ENCODE measurements at places on chromosomes 12 and 14.

DNA sequence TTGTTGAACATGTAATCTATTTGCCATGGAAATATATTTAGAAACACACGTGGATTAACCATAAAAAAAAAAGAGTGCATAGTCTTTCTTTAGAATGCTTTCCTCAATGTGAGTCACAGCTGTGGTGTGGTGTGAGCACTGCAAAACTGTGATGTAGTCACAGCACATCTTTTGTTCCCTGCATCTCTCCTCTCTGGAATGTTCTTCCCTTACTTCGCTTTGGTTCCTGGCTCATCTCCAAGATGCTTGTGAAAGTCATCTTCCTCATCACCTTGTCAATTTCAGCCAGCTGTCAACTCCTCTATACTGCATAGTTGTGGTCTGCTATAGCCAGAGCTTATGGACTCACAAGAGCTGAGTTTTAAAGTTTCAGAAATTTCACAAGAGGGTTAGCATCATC is 60.2 kb downstream of the STAB2 start:
- no peak for DNase-seq

- DNase-seq, result no peak
Observed at GRCh38 chr14:102510616-102511520, 1.3 kb upstream of the ANKRD9 start.

DNA sequence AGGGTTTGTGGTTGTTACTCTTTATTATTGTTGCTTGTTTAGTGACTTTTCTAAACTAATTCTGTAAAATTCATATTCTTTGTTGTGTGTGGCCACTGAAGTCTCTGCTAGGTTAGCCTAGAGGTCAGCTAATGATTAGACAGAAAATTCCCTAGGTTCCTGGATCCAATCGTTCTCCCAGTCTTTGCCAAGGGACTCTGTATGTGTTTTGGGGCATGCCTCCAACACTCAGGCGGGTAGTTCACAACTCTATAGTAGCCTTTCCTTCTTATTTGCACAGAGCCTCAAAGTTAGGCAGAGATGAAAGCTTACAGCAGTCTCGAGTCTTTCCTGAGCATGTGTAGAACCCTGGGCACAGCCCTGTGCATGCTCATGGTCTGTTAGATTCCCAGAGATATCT is 32.7 kb upstream of the RIN3 start:
- no peak for DNase-seq

- peak; percentile 51 for DNase-seq
Observed at GRCh38 chr14:99793213-99794150, at the start of gene EML1. Gene EML1 (plus strand): TSS chr14:99793413. CDS start chr14:99793477, 64 bp downstream.

- DNase-seq, result no peak
Observed at GRCh38 chr12:30822385-30823155, 67.8 kb upstream of the CAPRIN2 start.

- DNase-seq, result no peak
Observed at GRCh38 chr12:68138480-68138879, 21.1 kb downstream of the IFNG start.

- no peak for DNase-seq
Observed at GRCh38 chr14:36183402-36183801, 6.9 kb upstream of the PTCSC3 start.

- no peak for DNase-seq
Observed at GRCh38 chr12:88111074-88111652, 30.7 kb downstream of the CEP290 start.

GRCh38 chr12:79927772-79928474 is 7.0 kb downstream of the PPP1R12A start:
- DNase-seq, result no peak

DNA sequence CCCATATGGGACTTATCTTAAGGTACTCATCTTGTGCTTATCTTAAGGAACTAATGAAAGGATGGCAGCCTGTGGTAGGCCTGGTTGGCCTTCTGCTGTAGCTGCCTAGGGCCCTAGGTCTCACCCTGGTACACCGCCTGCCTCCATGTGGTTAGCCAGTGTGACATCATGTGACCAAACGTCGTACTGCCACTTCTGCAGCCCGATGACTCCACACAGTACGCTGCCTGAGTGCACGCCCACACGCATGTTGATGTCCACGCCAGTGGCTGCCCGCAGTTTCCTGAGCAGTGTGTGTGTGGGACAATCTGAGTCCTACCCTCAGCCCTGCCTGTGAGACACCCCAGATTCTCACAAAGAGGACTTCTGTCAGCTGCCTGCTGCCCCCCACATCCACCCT is 5.1 kb downstream of the ADCY4 start:
- no peak for DNase-seq

DNA sequence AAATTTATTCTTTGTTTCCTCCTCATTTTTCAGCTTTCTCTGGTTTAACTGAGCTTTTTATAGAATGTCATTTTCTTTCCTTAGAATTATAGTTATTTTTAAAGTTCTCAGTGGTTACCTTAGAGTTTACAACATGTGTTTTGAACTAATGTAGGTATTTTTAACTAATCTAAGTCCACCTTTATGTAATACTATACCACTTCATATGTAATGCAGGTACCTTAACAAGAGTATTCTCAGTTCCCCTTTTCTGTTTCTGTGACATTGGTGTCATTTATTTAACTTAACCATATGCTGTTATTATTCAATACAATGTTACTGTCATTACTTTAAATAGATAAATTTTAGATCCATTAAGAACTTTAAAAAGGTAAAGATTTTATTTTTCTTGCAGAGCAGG is 30.3 kb upstream of the KCNC2 start:
- DNase-seq, result no peak

GRCh38 chr14:52112336-52113018 is 43.6 kb upstream of the NID2 start:
- DNase-seq, result no peak

- no peak for DNase-seq
Observed at GRCh38 chr12:78795934-78796445, 68.6 kb upstream of the SYT1 start.

DNA sequence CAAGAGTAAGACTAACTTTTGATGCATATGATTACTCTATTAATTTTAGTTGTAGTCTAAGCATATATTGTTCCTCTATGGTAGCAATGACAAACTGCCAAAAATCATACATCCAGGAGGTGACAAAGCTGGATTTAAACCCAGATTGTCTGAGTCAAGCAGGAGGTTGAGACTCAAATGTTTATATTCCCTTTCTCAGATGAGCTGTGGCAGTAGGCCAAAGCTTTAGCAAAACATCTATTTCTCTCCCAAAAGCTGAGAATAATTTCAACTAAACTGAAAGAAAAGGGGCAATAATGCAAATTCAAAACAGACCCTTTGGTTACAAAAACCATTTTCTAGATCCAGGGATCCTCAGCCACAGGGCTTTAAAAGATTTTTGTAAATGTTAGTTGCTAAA is 173.6 kb downstream of the SEC23A start:
- no peak for DNase-seq

GRCh38 chr12:47360093-47360480 is 280.3 kb upstream of the AMIGO2 start:
- DNase-seq, result no peak

DNA sequence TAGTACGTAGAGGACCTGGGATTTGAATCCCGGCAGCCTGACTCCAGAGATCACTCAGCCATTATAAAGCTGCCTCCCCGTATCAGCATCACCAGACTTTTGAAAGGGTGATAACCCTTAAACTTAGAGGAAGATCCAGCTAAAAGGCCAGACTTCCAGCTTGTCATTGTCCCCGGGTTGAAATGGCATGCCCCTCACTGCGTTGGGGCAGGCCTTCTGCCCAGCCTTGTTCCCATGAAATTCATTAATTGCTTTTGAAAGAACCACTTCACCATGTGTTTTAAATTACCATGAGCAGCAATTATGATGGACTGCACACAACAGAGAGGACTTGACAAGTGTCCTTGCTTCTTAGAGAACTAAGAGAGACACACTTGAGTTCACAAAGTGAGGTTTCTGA is 269.6 kb upstream of the CRY1 start:
- no peak for DNase-seq

DNA sequence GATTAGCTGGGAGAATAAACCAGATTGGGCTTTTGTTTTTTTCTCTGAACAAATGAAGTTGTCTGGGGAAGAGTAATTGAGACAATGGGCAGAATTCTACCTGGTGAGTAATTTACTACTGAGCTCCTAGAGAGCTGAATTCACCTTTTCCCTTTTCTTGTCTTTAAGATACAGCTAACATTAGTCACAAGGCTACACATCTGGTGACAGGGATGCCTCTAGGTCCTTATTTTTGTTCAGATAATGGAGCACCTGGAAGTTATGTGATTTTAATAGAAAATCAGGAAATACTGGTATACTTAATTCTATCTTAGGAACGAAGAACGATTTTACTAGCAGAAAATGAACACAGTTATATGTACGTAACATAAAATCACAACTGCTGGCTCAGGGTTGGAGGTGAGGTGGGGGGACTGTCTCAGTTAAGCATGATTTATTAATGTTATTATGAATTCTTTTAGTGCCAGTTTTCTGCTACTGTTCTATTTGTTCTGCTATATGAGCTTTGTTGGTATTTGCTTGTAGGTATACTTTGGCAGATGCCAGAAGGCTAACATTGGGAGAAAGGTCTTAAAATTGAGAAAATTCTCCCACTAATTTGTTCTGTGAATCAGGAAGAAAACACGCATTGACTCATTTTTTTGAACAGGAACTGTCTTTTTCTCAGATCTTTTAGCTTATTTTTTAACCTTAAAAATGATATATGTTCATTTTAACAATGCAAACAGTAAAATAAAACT is 482.7 kb upstream of the RGS6 start:
- no peak for DNase-seq

GRCh38 chr14:64708148-64709004 is 4.2 kb downstream of the PLEKHG3 start:
- DNase-seq, result no peak

DNA sequence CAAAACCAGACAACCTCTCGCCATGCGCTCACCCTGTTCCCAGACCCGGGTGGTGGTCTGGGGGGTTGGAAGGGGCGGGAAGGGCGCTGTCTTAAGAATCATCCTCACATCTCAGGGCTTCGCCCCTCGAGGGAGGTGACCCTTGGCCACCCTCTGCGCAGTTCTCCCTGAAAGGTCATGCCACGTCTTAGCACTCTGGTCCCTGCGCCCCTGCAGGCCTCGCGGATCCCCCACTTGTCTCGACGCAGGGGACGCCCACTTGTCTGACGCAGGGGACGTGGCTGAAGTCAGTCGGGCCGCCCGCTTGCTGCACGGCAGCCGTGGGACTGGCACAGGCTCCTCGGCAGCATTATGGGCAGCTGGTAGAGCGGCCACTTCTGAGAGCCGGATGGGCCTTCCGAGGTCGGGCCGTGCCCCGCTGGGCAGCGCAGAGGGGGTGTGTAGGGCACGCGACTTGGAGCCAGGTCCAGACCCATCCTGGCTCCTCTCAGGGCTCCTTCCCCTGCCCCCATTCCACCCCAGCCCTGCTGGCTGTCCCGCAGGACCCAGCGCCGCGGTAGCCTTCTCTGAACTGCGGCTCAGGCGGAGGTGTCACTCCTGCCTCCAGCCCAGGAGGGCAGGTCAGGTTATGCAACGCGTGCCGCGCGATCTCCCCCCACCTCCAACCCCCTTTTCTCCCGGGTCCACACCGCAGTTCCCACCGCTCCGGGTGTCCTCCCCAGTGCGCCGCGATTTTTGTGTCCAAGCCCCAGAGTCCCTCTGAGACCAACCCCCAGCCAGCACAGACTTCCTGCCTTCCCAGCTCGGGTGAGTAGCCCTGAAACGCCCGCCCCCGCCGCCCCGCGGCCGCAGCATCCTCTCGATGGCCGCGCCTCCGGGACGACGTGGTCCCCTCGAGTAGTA is 40.9 kb upstream of the CAPRIN2 start:
- peak; percentile 54 for DNase-seq

DNA sequence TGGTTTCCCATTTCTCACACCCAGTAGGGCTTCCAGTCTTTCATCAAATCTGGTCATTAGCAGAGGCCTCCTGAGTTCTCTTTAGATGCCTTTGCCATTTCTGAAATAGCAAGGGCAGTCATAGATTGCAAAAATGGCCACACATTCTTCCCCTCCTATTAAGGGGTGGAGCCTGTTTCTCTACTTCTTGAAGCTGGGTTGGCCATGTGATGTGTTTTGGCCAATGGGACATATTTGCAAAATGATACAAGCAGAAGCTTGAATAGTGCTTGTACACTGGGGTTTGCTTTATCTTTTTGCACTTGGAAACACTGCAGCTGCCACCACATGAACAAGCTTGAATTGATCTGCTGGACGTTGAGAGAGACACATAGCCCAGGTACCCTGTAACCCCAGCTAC is 109.3 kb downstream of the VRK1 start:
- no peak for DNase-seq

GRCh38 chr14:22177870-22178269 is 411.2 kb downstream of the DAD1 start:
- DNase-seq, result no peak

DNA sequence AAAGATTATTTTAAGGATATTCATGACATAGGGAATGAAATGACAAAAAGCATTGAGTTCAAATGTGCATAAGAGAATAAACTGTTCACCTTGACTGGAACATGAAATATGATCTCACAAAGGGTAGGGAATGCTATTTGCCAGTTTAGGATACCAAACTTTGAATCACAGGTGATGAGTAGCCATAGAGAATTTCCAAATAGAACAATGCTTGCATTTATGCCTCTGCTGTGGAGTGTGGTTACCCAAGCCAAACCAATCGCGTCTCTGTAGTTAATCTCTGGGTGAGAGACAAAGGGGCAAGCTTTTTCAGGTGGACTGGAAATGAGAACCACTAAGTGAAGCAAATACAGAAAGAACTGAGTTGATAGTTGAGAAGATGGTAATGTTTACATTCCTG is 371.1 kb upstream of the RPL10L start:
- no peak for DNase-seq

- no peak for DNase-seq
Observed at GRCh38 chr14:54106661-54107377, 150.2 kb upstream of the BMP4 start.

DNA sequence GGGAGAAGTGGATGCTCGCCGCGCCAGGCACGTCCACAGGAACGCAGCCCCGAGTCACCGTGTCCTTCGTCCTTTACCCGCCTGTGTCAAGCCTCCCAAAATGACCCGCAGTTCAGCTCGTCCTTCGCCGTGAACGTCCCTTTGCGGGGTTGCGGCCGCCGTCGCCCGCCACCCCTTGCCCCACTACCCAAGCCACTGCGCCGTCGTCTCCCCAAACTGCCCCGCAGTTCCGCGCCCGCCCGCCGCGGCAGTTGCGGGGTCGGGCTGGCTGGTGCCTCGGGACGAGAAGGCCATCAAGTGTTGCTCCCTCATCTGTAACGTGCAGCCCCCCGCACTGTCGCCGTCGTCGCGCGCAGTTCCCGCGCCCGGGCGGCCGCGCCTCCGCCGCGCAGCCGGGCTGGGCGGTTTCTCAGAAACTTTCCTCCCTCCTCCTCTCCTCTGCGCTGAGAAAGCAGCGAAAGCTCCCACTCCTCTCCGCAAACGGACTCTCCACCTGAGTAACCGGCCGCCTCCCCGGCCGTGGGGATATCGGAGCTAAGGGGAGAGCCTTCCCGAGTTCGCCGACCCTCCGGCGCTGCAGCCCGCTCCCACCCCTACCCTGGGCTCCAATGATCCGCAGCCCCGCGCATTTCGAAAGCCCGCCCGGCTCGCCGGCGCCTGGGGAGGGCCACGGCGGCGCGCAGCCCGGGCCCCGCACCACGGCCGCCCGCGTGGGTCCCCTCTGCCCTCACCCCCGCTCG is 6.7 kb downstream of the CDKN1B start:
- no peak for DNase-seq

GRCh38 chr14:104448321-104448720 is 131.2 kb upstream of the C14orf180 start:
- DNase-seq, result no peak

Measured in stimulated activated CD4-positive, alpha-beta T cell treated with anti-CD3 and anti-CD28 coated beads, TNF-alpha, amount 100 ng/mL, for 48 hours (primary cell).